ENCODE measurements at places on chromosomes 13 and 19.
A peak's percentile ranks its signal among the peaks of the same experiment; 100 is the strongest.

- H3K36me3 ChIP-seq, result no peaks in the 10 kb centered on the region
- no peak overlapping the region for H3K27ac ChIP-seq
- DNase-seq, result no peak
- H3K4me3 ChIP-seq, result no peak overlapping the region
- peaks cover 33% of the 10 kb centered on the region for H3K4me1 ChIP-seq
- no peaks in the 10 kb centered on the region for H3K27me3 ChIP-seq
Observed at GRCh38 chr19:19109601-19110000, 28.7 kb downstream of the TMEM161A start.

- no peak overlapping the region for H3K4me3 ChIP-seq
- no peaks in the 10 kb centered on the region for H3K36me3 ChIP-seq
- no peaks in the 10 kb centered on the region for H3K27me3 ChIP-seq
- H3K4me1 ChIP-seq, result no peaks in the 10 kb centered on the region
Observed at GRCh38 chr13:64314331-64314730, 2898.7 kb upstream of the PCDH20 start.

DNA sequence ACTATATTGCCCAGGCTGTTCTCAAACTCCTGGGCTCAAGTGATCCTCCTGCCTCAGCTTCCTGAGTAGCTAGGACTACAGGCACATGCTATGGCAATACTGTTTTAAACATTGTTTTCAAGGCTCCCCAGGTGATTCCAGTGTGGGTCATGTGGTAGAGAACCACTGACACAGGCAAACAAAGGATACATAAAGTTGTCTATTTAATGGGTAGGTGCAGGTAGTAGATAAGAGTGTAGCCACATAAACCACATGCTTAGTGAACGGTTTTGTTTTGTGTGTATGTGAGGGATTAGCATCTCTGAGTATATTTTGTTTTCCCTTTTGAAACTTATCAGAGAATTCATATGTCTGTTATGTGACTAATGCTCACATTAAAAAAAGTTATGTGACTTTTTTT lies 36.7 kb downstream of the USPL1 start:
- peaks cover 89% of the 10 kb centered on the region for H3K36me3 ChIP-seq
- DNase-seq, result no peak
- no peaks in the 10 kb centered on the region for H3K4me1 ChIP-seq
- no peak overlapping the region for H3K27ac ChIP-seq

DNA sequence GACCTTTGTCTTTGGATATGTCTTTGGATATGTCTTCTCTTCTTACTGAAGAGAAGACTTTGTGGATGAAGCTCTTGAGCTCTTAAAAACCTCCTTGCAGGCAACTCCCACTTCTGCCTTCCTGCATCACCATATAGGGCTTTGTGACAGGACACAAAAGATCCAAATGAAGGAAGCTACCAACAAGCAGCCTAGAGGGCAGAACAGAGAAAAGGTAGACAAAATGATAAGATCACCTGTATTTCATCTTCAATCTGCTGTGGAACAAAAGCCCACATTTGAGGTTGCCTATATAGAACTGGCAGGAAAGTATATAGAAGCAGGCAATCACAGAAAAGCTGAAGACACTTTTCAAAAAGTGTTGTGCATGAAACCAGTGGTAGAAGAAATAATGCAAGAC lies 42.5 kb downstream of the N4BP2L1 start:
- no peaks in the 10 kb centered on the region for H3K4me1 ChIP-seq
- no peak overlapping the region for H3K4me3 ChIP-seq
- no peak overlapping the region for H3K27ac ChIP-seq
- no peaks in the 10 kb centered on the region for H3K27me3 ChIP-seq

DNA sequence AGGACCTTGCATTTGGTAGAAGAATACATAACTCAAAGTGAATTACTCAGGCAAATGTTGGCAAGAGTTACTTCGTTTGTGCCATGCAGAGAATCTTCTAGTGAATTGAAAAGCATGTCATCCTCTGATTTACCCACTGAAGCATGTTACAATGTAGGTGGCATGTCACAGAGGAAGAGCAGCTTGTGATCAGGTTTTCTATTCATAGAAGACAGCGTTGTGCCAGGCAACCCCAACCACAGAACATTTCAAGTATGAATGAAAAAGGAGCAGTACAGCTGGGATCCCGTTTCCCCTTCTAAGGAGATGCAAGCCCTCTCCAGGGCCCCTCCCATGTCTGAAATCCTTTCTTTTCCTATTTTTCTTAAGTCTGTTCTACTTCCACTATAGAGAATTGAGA lies 6.0 kb upstream of the KATNAL1 start:
- no peak overlapping the region for H3K4me3 ChIP-seq
- DNase-seq, result no peak
- H3K27ac ChIP-seq, result peak overlapping the region; percentile 40
- no peaks in the 10 kb centered on the region for H3K27me3 ChIP-seq
- H3K36me3 ChIP-seq, result no peaks in the 10 kb centered on the region

GRCh38 chr13:28490061-28490460 lies 4.9 kb downstream of the FLT1 start:
- H3K27ac ChIP-seq, result peak overlapping the region; percentile 92
- no peaks in the 10 kb centered on the region for H3K36me3 ChIP-seq
- H3K4me1 ChIP-seq, result peaks cover 67% of the 10 kb centered on the region
- H3K27me3 ChIP-seq, result peaks cover 69% of the 10 kb centered on the region

- peaks cover 19% of the 10 kb centered on the region for H3K4me1 ChIP-seq
- H3K4me3 ChIP-seq, result no peak overlapping the region
- DNase-seq, result no peak
- no peaks in the 10 kb centered on the region for H3K36me3 ChIP-seq
- peaks cover 56% of the 10 kb centered on the region for H3K27me3 ChIP-seq
Observed at GRCh38 chr19:1538978-1539377, 15.1 kb downstream of the PLK5 start.

GRCh38 chr13:34967851-34968562 lies 25.9 kb downstream of the NBEA start:
- H3K27ac ChIP-seq, result no peak overlapping the region
- H3K27me3 ChIP-seq, result no peaks in the 10 kb centered on the region
- H3K36me3 ChIP-seq, result peaks cover 5% of the 10 kb centered on the region
- peaks cover 15% of the 10 kb centered on the region for H3K4me1 ChIP-seq
- no peak overlapping the region for H3K4me3 ChIP-seq

DNA sequence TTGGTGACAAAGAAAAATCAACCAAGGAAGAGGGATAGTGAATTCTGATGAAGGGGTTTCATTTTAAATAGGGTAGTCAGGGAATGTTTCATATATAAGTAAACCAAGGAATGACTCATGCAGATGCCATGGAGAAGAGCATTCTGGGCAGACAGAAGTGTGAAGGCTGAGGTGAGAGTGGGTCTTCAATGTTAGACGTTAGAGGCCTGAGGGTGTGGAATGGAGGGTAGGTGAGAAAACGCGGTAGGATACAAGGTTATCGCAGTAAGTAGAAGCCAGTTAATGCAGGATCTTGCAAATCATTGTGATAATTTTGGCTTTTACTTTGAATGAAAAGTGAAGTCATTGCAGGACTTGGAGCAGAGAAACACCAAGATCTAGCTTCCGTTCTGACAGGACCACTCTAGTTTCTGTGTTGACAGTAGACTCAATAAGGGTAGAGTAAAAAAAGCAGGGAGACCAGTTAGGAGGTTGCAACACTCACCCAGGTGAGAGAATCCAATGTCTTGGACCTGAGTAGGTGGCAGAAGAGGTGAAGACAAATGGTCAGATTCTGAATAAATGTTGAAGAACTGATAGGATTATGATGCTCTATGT lies 225.2 kb upstream of the TMTC4 start:
- H3K27me3 ChIP-seq, result no peaks in the 10 kb centered on the region
- H3K36me3 ChIP-seq, result no peaks in the 10 kb centered on the region
- H3K4me1 ChIP-seq, result no peaks in the 10 kb centered on the region
- DNase-seq, result no peak
- no peak overlapping the region for H3K4me3 ChIP-seq

- no peaks in the 10 kb centered on the region for H3K27me3 ChIP-seq
- peaks cover 36% of the 10 kb centered on the region for H3K4me1 ChIP-seq
- H3K27ac ChIP-seq, result peak overlapping the region; percentile 88
- peak overlapping the region; percentile 49 for H3K4me3 ChIP-seq
- H3K36me3 ChIP-seq, result peaks cover 18% of the 10 kb centered on the region
- DNase-seq, result peak; percentile 85
Observed at GRCh38 chr19:14149509-14149994, 13.2 kb upstream of the ASF1B start.

GRCh38 chr19:49224879-49225278 lies 67.3 kb downstream of the TRPM4 start:
- peaks cover 6% of the 10 kb centered on the region for H3K4me1 ChIP-seq
- no peak overlapping the region for H3K4me3 ChIP-seq
- H3K27me3 ChIP-seq, result no peaks in the 10 kb centered on the region
- peak; percentile 32 for DNase-seq
- no peak overlapping the region for H3K27ac ChIP-seq

GRCh38 chr19:34888091-34888490 lies 38.6 kb upstream of the ZNF30 start:
- no peak overlapping the region for H3K4me3 ChIP-seq
- H3K27ac ChIP-seq, result no peak overlapping the region
- peaks cover 30% of the 10 kb centered on the region for H3K27me3 ChIP-seq
- peaks cover 3% of the 10 kb centered on the region for H3K36me3 ChIP-seq
- H3K4me1 ChIP-seq, result no peaks in the 10 kb centered on the region

DNA sequence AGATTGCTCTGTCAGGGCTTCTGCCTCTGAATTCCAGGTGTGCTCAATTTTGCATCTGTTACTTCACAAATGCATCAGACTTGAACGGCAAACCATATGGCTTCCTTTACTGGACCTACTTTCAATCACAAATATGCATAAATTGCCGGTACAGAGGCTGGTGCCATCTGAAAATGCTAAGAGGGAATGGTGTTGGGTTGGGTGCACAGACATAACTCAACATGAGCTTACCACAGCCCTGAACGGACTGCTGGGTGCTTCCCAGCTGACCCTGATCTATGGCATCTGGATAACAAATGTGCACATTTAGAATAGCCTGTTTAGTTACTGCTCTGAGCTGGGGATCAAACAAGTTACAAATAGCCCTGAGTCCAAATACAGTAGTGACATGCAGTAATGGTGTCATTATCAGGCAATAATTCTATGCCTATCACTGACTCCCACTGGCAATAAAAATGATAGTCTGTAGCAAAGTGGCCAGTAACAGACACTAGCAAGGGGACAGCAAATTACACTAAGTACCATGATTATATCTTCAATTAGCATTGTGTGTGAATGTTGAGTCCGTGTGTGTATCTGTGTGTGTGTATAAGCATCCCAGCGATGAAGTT lies 927.3 kb downstream of the DIAPH3 start:
- no peak for DNase-seq
- H3K4me1 ChIP-seq, result no peaks in the 10 kb centered on the region
- H3K27me3 ChIP-seq, result no peaks in the 10 kb centered on the region
- H3K27ac ChIP-seq, result no peak overlapping the region

DNA sequence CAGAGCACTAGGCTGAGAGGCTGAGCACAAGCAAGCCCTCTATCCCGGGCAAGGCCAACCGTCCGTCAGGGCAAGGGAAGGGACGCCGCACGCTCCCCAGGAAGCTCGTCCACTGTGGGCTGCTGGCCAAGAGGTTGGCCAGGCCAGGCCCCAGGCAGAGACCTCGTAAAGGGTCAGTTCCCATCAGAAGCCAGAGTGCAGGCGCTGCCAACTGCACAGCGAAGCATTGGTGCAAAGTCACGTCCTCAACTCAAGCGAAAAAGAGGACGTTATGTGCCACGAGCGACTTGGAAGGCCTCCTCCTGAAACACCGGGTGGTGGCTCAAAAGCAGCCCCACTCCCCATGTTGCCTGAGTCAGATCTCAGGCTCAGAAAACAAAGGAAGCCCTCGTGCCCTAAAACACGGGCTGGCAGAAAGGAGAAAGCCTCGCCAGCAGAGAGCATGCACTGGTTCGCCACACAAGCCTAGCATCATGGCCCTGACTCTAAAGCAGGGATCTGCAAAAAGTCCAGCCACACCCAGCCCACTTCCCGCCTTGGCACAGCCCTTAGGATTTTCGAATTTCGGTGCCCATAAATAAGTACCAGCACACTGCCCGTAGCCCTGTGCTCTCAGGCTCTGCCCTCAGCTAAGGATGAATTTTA lies 4.7 kb downstream of the AKAP8 start:
- H3K27me3 ChIP-seq, result no peaks in the 10 kb centered on the region
- peak overlapping the region; percentile 55 for H3K4me3 ChIP-seq
- peaks cover 93% of the 10 kb centered on the region for H3K4me1 ChIP-seq
- peak overlapping the region; percentile 98 for H3K27ac ChIP-seq
- H3K36me3 ChIP-seq, result peaks cover 43% of the 10 kb centered on the region

- H3K27ac ChIP-seq, result peak within 1 kb of the TSS; percentile 100
- peaks cover 60% of the 10 kb centered on the region for H3K36me3 ChIP-seq
- H3K27me3 ChIP-seq, result no peaks in the 10 kb centered on the region
- peak; percentile 99 for DNase-seq
- H3K4me3 ChIP-seq, result peak within 1 kb of the TSS; percentile 92
- peaks cover 65% of the 10 kb centered on the region for H3K4me1 ChIP-seq
Observed at GRCh38 chr19:58554494-58555368, at the start of gene CHMP2A. CHMP2A (minus strand) TSS chr19:58555105; CDS start chr19:58554212, 893 bp downstream.

- no peaks in the 10 kb centered on the region for H3K36me3 ChIP-seq
- DNase-seq, result peak; percentile 22
- no peaks in the 10 kb centered on the region for H3K4me1 ChIP-seq
- no peaks in the 10 kb centered on the region for H3K27me3 ChIP-seq
- H3K27ac ChIP-seq, result no peak overlapping the region
- no peak overlapping the region for H3K4me3 ChIP-seq
Observed at GRCh38 chr19:16714702-16715287, 4.9 kb upstream of the NWD1 start.

- H3K4me1 ChIP-seq, result no peaks in the 10 kb centered on the region
- H3K4me3 ChIP-seq, result no peak overlapping the region
- H3K27ac ChIP-seq, result no peak overlapping the region
- no peak for DNase-seq
- H3K27me3 ChIP-seq, result peaks cover 75% of the 10 kb centered on the region
Observed at GRCh38 chr19:4291184-4291732, 10.9 kb downstream of the TMIGD2 start.

- peaks cover 46% of the 10 kb centered on the region for H3K4me1 ChIP-seq
- peak within 1 kb of the TSS; percentile 96 for H3K27ac ChIP-seq
- H3K27me3 ChIP-seq, result no peaks in the 10 kb centered on the region
- peaks cover 7% of the 10 kb centered on the region for H3K36me3 ChIP-seq
- DNase-seq, result peak; percentile 94
Observed at GRCh38 chr19:50025794-50026549, at the start of gene ZNF473. ZNF473 (plus strand) TSS chr19:50026005; CDS start chr19:50031083, 5,078 bp downstream.

DNA sequence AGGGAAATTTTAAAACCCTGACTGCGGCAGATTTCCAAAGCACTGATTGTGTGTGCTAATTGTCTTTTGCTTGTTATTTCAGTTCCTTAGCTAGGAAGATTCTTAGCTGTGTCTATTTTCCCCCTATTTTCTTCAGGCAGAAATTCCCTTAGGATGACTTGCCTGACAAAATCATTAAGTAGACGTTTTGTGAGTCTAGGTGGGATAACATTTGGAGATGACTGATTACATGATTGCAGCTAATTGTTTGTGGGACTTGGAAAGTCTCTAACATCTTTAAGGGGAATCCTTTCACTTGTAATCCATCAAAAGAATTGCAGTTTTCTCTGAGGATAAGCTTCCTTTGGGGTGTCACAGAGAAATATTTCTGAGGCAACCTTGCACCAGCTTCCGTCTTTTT lies 228.0 kb downstream of the OXGR1 start:
- H3K27ac ChIP-seq, result no peak overlapping the region
- H3K27me3 ChIP-seq, result no peaks in the 10 kb centered on the region
- no peaks in the 10 kb centered on the region for H3K36me3 ChIP-seq
- no peak for DNase-seq

- H3K4me1 ChIP-seq, result peaks cover 4% of the 10 kb centered on the region
- DNase-seq, result no peak
- no peaks in the 10 kb centered on the region for H3K36me3 ChIP-seq
- no peaks in the 10 kb centered on the region for H3K27me3 ChIP-seq
- no peak overlapping the region for H3K27ac ChIP-seq
- no peak overlapping the region for H3K4me3 ChIP-seq
Observed at GRCh38 chr19:10862561-10863106, 8.7 kb upstream of the CARM1 start.

- H3K27ac ChIP-seq, result no peak overlapping the region
- DNase-seq, result no peak
- H3K4me1 ChIP-seq, result peaks cover 38% of the 10 kb centered on the region
- H3K27me3 ChIP-seq, result no peaks in the 10 kb centered on the region
- H3K4me3 ChIP-seq, result no peak overlapping the region
Observed at GRCh38 chr13:109768176-109768575, 18.2 kb downstream of the IRS2 start.
